ENCODE measurements at places on chromosomes 3 and 15.

DNA sequence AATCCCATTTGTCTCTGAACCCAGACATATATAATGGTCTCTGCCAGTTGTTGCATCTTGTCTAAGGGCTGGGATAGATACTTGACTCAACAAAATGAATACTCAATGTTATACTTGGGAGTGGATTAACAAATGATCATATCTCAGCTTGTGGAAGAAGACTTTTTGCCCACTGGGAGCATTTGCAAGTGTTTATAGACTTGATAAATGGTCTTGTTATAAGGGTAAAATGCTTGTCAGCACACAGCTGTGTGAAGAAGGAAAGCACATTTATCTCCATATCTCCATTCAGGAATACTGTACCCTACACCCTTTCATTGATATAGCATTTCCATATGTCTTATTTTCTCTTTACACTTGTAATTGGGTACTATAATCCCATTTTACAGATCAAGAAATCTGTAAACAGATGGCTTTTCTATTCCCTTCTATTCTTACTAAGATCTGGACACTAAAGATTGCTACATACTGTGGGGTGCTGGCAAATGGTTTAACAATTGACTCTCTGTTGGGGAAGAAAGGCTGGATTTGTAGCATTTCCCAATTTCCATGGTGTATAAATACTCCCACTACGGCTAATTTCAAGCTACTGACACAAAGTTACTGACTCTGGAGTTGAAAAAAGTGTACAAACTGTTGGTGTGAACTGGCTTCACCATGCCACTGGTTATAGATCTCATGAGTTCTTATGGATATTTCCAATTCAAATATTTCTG is 154.6 kb downstream of the CHST2 start:
- DNase-seq = no peak

DNA sequence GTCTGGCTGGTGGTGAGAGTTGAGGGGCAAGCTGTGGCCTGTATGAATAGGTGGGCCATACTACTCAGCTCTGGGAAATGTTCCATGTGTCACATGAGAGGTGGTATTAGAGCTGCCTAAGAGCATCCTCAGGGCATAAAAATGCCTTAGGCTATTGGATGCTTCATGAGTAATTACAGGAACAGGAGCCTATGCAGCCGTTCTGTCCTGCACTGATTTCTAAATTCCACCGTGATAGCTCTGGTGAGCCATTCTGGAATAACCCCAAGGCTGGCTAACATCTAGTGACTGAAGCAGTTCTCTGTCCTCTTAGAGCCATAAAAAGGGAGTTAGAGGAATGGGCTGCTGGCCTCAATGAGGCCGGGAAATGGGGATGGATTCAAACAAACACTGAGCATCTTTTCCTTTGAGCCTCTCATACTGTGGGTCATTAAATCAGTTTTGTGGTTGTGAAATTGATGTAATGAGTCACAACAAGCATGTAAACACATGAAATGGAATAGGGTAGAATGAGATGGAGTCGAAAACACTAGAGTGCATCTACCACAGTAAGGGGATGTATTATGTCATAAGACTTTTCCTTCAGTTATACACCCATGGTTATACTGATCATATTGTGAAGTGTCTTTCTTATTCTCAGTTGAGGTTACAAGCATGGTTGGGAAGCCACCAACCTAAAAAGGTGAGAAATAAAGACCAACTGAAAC is 41.0 kb downstream of the DGKG start:
- DNase-seq = no peak

GRCh38 chr15:81012588-81012987 is 11.9 kb downstream of the TLNRD1 start:
- no peak for DNase-seq

GRCh38 chr3:187858041-187858440 is 112.8 kb upstream of the BCL6 start:
- no peak for DNase-seq

DNA sequence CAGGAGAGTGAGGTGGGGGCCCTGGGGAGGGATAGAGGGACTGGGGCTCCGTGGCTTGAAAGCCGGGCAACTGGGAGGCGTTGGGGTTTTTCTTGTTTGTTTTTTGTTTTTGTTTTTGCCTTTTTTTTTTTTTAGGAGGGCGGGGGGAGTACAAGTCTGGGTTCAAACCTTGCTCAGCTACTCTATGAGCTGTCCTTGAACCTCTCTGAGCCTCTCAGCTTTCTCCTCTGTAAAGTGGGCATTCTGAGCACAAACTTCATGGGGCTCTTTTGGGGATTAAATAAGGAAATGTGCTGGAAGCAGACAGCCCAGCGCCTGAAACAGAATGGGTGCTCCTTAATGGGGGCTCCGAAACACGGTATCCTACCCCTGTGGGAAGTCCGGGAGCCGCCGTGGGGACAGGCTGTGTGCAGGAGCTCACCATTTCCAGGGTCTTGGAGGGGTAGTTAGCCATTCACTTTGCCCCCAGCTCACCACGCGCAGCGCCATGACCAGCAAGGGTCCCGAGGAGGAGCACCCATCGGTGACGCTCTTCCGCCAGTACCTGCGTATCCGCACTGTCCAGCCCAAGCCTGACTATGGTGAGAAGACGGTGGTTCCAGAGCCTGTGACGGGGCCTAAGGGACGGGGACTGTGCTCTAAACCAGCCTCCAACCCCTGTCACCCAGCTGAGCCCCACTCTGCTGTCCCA is 388 bp downstream of the ACY1 start:
- no peak for DNase-seq

DNA sequence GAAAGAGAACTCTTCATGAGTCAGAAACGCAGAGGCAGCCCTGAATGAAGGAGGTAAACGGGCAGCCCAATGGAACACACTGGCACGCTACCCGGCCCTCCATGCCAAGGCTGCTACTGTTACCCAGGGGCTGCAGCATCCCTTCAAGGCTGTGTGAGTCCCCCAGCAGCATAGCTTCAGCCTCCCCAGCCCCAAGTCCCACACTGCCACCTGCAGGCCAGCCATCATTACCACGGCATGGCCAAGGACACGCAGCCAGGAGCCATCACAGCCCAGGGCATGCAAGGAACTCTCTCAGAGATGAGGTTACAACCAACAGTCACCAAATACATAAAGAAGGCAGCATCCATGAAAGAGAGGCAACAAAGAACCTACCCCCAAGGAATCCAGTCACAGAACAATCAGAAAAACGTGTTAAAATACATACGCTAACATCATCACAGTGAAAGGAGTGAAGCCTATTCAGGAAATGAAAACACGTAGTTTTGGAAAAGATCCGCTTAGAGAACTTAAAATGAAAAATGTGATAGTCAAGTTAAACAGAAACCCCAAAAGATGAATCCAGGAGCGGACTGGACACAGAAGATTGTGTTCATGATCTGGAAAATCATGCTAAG is 22.4 kb downstream of the PLA2G4F start:
- peak; percentile 50 for DNase-seq

GRCh38 chr3:45499529-45499928 is 95.0 kb upstream of the LIMD1 start:
- no peak for DNase-seq

GRCh38 chr3:127043041-127043641 is 60.2 kb downstream of the PLXNA1 start:
- DNase-seq = no peak

DNA sequence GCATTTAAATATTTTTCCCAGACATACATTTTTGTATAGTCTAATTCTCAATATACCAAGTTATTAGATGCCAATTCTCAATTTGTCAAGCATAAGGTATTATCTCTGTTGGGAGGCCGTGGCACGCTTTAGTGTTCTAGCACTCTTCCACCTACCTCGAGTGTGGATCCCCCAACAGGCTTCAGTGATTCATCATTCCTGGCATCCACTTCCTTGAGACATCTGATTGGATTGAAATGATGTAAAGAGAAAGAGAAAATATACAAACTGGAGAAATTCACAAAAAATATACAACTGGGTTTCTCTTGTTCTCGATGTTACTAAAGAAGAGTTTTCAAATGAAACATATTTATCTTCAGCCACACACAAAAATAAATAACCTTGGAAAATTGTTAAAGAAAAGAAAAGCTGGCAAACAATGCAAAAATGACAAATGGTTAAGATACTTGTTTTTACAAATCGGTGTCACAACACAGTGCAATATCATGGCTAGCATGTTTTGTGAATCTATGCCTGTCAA is 218.0 kb upstream of the CDIN1 start:
- DNase-seq = no peak
